EL (cell line): ENCODE measurements at places on chromosomes 7 and 10.
A peak's percentile ranks its signal among the peaks of the same experiment; 100 is the strongest.

- no peak for DNase-seq
Observed at GRCh38 chr10:125080984-125081383, 79.4 kb downstream of the CTBP2 start.

- DNase-seq = peak; percentile 41
Observed at GRCh38 chr7:103391976-103392375, 44.5 kb downstream of the PSMC2 start.

DNA sequence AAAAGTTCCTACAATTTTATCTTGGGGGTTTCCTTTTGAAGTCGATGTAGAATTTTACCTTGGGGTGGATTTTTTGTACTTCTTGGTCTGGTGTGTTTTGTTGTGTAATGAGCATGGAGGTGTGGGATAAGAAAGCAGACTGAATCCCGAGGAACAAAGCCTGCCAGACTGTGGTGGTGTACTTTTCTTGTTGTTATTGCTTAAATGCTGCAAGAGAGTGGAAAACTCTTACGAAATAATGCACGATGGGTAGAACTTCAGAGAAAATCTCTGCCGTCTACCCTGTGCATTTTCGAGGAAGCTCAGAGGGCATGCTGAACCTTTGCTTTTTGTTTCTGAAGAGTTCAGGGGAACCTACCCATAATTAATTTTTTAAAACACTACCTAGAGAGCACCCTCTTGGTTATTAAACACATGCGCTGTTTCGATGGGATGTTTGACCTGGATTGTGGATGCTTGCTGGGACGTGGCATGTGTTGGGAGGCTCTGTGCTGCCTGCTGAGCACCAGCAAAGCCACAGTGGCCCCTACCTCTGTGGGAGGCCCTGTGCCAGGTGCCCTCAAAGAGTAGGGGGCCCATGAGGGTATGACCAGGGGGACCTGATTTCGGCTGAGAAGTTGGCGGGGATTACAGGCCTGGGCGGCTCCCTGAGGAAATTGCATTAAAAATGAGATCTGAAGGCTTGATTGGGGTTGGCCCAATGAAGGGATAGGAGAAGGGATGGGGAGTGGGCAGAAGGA is 94.1 kb downstream of the TCF7L2 start:
- DNase-seq = no peak

GRCh38 chr7:27723085-27723484 is 16.9 kb upstream of the TAX1BP1 start:
- DNase-seq = peak; percentile 18

GRCh38 chr7:22066522-22066921 is 120.8 kb upstream of the CDCA7L start:
- DNase-seq = no peak

GRCh38 chr7:2948749-2949148 is 94.9 kb downstream of the CARD11 start:
- no peak for DNase-seq

DNA sequence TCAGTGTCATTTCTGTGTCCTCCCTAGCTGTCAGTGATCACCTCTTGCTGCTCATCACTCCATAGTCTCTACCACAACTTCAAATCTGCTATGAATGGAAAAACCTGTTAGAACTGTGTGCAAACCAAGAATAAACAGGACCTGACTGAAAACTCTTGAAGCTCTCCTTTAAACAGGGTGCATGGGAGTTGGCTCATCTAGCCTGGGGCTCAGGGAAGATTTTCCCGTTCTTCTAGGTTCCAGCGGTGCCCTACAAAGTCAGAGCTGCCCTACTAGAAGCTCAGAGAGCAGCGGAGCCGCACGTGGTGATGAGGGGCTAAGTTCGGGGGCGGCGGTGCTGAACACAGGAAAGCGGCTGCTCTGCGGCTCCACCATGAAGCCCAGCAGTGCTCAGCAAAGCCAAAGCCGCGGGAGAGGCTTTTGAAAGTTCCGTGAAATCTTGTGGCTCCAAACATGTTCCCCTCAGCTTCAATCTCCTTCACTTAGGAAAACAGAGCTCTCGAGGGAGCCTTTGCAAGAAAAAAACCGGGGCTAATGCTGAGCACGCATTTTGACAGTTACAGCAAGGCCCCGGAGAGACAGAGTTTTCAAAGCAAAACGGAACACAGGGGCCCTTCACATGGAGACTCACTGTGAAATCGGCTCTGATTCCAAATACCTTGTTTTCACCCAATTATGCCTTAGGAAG is 30.5 kb downstream of the RGS10 start:
- DNase-seq = no peak

GRCh38 chr7:2049782-2050510 is 182.8 kb downstream of the MAD1L1 start:
- DNase-seq = no peak

DNA sequence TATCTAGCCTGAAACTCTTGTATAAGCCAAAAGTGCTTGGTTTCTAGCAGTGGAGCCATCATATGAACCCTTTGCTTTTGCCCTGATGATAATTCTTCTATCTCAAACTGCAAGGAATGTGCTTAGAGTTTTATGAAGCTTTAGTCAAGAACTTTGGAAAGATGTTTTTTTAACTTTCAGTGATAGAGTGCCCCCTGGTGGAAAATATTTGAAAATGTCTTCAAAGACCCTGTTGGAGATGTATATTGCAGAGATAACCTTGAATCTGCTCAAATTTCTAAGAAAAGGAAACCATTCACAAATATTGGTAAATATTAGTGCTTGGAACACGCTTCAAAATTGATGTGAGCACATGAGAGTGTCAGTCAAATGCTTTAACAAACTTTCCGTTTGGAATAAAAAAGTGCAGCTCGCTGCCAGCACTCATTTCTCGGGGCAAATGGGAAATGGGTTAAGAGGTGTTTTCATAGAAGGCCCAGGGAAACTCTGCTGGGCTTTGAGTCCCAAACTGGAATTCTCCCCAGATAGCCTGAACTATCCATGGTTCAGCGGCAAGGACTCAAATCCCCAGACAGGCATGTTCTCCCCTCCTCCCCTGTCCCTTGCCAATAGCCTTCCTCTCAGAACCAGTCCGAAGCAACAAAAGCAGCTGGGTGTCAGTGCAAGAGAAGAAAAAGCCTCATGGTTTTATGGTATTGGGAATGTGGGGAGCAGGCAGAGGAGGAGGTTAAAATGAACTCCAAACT is 129.3 kb downstream of the MYOF start:
- peak; percentile 64 for DNase-seq

DNA sequence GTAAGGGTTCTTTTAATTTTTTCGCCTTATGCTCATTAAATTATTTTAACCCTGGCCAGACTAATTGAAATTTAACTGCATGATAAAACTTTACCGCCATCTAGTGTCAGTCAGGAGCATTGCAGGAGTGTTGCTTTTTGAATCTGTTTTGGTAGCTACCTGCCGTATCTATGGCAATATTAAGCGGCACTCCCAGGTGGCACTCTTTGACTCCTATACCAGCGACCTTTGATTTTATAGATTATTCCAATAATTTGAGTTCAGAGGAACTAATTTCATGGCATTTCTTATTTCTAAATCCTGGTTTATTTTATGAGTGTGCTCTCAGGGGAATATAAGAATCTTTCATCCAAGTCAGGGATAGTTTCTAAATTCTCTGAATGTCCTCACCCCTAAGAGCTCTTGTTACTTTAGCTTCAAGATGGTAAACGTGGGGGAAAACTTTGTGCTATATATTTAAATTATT is 198.9 kb downstream of the REEP3 start:
- DNase-seq = peak; percentile 47

GRCh38 chr7:104931181-104931781 is 82.7 kb upstream of the KMT2E start:
- no peak for DNase-seq
